ENCODE measurements at places on chromosomes 11 and 22.

DNA sequence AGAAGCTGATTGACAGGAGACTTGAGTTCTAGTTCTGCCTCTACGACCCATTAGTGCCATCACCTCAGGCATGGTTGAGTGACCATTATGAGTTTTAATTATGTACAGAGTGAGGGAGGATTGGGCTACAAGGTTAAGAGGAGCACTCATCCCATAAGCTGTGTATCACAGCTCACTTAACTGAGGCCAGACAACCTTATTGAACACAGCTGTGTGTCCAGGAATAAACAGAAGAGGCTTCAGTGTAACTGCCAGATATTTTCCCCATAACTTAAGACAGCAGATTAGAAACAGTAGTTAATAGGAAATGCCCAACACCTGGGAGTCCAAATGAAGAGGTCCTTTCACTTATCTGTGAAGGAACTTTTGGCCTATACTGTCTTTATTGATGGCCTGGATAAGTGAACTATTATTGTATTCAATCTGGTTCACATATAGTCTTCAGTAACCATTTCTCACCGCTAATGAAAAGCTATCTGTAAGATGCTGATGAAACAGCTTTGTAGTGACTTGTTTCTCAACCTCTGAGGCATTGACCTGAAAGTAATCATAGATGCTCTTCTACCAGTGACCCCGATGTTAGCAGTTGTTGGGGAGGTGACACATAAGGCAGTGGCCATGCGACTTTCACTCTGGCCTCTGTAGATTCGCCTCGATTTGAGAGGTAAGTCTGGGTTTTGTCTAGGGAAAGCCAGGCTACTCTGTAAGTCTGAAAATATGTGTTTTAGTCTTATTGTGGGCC lies 41.7 kb downstream of the YAP1 start:
- DNase-seq, result no peak

- peak; percentile 89 for DNase-seq
Observed at GRCh38 chr11:2933375-2934020, 4.3 kb upstream of the PHLDA2 start.

GRCh38 chr11:20010156-20010850 lies 150.0 kb downstream of the DBX1 start:
- DNase-seq, result no peak

GRCh38 chr11:61007383-61007955 lies 36.0 kb downstream of the CD6 start:
- peak; percentile 52 for DNase-seq

GRCh38 chr11:46122945-46123715 lies 1.9 kb upstream of the PHF21A start:
- DNase-seq, result no peak

GRCh38 chr11:28347371-28347770 lies 239.2 kb downstream of the METTL15 start:
- DNase-seq, result no peak

GRCh38 chr11:100031973-100032372 lies 655.1 kb upstream of the ARHGAP42 start:
- no peak for DNase-seq

GRCh38 chr11:88344869-88345268 lies 7.3 kb upstream of the CTSC start:
- no peak for DNase-seq

GRCh38 chr11:70072861-70073755 lies 5.0 kb upstream of the ANO1 start:
- peak; percentile 63 for DNase-seq

DNA sequence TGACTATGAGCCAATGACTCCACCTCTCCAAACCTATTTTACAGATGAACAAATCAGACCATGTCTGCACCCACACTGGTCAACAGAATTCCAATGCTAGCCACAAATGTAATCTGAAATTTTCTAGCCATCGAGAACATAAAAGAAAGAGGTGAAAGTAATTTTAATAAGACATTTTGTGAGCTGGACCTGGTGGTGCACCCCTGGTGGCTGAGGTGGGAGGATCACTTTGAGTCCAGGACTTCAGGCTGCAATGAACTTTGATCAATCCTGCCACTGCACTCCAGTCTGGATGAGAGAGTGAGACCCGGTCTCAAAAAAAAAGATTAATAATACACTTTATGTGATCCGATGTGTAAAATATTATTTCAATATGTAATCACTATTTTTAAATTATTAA lies 9.4 kb upstream of the RNF185 start:
- DNase-seq, result no peak

- DNase-seq, result no peak
Observed at GRCh38 chr11:101487775-101488174, 96.0 kb downstream of the TRPC6 start.

- no peak for DNase-seq
Observed at GRCh38 chr11:4102711-4103110, 8.1 kb downstream of the RRM1 start.

- DNase-seq, result no peak
Observed at GRCh38 chr11:70581991-70582885, 183.9 kb downstream of the CTTN start.

DNA sequence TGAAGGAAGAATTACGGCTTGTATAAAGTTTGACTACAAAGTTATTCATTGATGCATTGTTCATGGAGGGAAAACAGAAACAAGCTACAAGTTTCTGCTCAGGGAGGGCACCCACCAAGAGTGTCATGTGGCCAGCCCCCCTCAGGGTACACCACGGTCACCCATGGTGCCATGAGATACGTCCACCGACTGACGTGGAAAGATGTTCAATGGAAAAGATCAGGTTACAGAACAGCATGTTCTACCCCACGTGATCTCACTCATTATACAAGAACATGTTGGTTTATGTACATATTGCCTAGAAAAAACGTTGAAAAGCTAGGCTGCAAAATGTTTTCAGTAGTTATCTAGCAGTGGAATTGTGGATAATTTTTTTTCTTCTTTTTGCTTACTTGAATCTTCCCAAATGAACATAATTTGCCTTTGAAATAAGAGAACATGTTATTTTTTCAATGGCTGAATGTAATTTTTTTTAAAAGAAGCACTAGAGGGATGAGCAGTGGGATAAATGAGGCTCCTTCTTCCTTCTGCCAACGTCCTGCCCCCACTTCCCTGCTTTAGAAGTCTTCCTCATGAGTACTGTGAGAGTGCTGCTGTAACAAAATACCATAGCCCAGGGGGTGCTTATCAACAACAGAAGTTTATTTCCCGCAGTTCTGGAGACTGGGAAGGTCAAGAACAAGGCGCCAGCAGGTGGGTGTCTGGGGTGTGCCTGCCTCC lies 22.5 kb downstream of the RCN1 start:
- no peak for DNase-seq

GRCh38 chr22:49768951-49769690 lies 58.6 kb downstream of the BRD1 start:
- no peak for DNase-seq

GRCh38 chr11:19181531-19182261 lies 20.1 kb downstream of the CSRP3 start:
- DNase-seq, result no peak

DNA sequence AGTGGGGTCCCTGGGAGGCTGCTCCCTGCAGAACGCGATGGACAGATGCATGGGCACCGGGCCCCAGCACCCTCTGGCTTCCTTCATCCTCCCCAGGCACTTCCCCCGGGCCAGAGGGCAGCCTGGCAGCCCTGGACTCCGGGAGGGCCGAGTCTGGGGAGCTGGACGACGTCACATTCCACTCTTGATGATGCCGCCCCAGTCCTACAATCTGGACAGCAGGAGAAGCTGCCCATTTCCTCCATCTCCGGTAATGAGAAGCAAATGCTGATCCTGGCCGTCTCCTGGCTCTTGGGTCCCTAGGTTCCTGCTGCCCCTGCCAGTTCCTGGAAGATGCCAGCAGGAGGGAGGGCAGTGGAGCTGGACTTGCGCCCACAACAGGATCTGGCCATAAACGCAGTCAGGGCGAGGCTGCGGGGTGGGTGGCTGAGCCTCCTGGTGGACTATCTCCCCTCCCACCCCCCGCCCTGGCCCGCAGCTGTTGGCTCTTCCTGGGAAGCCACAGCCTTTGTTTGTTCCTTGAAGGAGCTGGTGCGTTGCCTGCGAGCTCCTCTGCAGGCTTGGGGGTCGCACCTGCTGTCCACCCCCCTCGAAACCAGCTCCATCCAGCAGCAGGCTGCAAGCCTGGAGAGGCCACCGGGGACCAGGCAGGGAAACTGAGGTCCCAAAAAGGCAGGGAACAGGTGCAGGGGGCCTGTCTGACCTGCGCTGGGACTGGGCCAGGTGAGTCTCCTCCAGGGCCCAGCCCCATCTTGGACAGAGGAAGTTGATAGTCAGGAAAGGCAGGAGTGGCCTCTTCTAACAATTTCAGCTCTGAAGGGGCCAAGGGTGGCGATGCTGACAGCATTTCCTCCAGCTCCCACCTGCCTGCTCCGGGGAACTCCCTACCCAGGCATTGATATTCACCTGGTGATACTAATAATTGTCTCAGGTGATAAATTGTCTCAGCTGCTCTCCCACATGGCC lies 17.9 kb upstream of the MUC6 start:
- DNase-seq, result no peak

DNA sequence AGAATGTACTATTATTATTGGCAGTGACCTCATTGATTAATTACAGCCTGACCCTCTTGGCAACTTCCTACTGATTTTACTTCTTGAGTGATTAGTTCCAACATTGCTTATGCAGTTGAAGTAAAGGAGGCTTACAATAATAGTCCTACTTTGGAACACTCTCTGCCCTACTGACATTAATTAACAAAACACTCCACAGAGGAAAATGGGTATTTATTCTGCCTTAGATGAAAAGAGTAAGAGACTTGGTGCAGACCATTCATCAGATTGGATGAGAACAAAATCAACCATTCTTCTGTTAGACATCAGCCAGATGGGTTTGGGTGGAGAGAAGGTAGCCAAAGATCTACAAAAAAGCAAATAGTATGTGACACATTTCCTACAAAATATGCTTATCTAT lies 363.8 kb downstream of the FAT3 start:
- DNase-seq, result no peak

DNA sequence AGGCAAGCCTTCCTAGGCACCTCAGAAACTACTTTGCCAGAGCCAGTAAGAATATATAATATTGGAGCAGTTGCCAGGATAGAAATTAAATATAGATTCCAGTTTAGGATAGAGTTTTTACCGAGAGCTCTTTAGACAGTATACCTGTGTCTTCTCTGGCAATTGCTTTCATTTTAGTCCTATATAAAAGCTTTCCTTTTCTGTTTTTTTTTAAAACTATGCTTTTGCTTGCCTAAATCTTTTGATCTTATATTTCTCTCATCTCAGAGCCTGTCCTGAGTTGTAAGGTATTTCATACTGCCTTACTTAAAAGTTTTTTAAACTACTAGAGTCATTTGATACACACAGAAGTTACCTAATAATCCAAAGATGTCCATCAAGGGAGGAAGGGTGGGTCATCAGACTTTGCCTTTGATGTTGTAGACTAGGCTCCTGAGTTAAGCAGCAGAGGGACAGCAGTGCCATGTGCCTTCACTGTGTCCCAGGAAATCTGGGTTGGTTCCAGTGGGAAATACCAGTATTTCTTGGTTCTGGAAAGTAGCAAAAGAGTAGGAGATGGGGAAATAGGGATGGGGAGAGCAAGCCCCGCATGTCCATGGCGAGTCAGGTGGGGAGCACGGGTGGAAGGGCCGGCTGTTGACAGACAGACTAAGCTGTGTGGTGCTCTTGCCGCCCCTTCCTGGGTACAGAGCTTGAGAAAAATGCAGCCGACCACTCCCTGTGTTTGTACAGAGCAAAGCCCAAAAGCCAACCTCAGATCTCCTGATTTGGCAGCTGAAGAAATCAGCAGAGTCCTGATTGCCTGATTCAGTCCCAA lies 11.2 kb downstream of the MCAM start:
- no peak for DNase-seq

- no peak for DNase-seq
Observed at GRCh38 chr22:23182309-23183060, 2.2 kb downstream of the BCR start.

GRCh38 chr11:75264971-75265370 lies 24.4 kb downstream of the TPBGL start:
- DNase-seq, result no peak

DNA sequence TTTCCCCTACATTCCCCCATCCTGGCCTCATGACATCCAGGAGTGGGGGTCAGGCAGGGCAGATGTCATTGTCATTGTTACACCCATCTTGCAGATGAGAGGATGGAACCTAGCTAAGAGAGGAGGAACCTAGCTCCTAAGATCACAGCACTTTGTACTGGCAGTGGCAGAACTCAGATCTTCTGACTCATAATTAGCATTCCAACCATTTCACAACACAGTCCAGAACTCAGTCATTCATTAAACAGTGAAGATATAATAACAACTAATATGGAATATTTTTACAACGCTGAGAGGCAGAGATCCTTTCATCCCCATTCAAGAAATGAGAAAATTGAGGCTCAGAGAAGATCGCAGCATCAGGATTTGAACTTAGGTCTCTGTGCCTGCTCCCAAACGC lies 127.8 kb downstream of the CHST1 start:
- no peak for DNase-seq

GRCh38 chr11:10506008-10506370 lies 35.0 kb downstream of the RNF141 start:
- no peak for DNase-seq

DNA sequence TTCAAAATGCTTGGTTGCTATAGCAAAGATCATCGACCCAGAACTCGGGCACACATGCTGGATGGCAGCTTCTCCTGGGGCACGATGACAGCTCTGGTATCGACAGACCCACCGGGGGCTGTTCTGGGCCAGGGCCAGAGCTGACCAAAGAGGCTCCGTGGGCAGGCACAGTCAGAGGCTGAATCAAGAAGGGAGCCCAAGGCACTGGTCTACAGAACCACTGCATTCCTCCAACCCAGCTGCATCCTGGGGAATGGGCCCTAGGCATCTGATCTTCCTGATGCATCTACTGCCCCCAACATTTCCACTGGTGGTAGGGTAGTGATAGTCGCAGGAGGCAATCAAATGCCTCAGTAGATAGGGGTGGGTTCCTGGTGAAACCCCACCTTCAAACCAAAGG lies 470.3 kb downstream of the TBC1D22A start:
- DNase-seq, result no peak

- DNase-seq, result no peak
Observed at GRCh38 chr22:49147171-49147570, 680.5 kb downstream of the BRD1 start.

GRCh38 chr11:110200241-110200640 lies 96.2 kb downstream of the RDX start:
- no peak for DNase-seq

GRCh38 chr11:45303316-45303715 lies 17.2 kb upstream of the SYT13 start:
- no peak for DNase-seq

GRCh38 chr11:60981515-60981914 lies 10.0 kb downstream of the CD6 start:
- no peak for DNase-seq

GRCh38 chr11:65303555-65303954 lies 11.1 kb upstream of the CDC42EP2 start:
- no peak for DNase-seq

DNA sequence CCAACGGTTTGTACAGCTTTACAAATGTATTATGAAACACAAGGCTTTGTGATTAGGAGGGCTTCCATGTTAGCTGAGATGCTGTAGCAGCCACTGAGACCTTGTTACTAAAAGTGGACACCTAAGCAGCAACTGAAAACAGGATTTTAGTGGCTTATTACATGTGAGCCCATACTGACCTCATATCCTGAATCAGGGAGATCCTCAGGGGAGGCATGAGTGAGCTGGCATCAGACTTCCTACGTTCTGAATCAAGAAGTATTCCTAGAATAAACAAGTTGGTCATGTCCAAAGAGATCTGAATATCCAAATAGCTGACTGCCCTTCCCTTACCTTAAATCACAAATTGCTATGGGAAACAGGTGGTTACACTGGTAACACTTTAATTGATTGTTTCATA lies 59.1 kb upstream of the SCUBE2 start:
- no peak for DNase-seq

All from H9 (cell line).